ENCODE measurements at places on chromosomes 6 and 20. TPM values are rescaled to one million over a fixed set of nuclear protein-coding genes. Genes with fewer than 3 reads are reported as not detected.

The MYCT1 gene
- not detected for total RNA-seq

The ERVFRD-1 gene
- not detected for total RNA-seq

The ELOVL5 gene
- total RNA-seq: 196 TPM

The LY86 gene
- 77.3 TPM for total RNA-seq

The SPDEF gene
- total RNA-seq: not detected

The C6orf58 gene
- not detected for total RNA-seq

The SLC17A4 gene
- 0.05 TPM for total RNA-seq

The CALHM4 gene
- not detected for total RNA-seq

The TCF21 gene
- 0.08 TPM for total RNA-seq

DNA sequence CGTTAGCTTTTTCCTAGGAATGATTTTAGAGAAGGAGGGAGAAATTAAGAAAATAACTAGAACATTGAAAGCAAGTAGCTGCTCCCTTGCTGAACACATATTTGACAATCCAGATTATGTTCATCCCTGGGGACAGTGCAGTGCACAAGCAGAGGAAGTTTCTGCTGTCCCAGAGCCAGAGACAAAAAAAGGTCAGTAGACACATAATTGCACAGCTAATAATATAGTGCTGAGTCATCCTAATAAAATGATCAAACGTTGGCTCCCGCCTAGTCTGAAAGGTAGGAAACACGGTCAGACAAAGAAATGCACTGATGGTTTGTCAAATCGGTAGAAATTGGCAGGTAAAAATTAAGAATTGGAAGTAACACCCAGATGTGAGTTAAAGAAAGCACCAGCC is 21.7 kb upstream of the SSTR4 start:
- H3K36me3 ChIP-seq: no peaks in the 10 kb centered on the region
- H3K27me3 ChIP-seq: no peaks in the 10 kb centered on the region
- no peak overlapping the region for H3K27ac ChIP-seq
- no peaks in the 10 kb centered on the region for H3K4me1 ChIP-seq
- H3K4me3 ChIP-seq: no peak overlapping the region

DNA sequence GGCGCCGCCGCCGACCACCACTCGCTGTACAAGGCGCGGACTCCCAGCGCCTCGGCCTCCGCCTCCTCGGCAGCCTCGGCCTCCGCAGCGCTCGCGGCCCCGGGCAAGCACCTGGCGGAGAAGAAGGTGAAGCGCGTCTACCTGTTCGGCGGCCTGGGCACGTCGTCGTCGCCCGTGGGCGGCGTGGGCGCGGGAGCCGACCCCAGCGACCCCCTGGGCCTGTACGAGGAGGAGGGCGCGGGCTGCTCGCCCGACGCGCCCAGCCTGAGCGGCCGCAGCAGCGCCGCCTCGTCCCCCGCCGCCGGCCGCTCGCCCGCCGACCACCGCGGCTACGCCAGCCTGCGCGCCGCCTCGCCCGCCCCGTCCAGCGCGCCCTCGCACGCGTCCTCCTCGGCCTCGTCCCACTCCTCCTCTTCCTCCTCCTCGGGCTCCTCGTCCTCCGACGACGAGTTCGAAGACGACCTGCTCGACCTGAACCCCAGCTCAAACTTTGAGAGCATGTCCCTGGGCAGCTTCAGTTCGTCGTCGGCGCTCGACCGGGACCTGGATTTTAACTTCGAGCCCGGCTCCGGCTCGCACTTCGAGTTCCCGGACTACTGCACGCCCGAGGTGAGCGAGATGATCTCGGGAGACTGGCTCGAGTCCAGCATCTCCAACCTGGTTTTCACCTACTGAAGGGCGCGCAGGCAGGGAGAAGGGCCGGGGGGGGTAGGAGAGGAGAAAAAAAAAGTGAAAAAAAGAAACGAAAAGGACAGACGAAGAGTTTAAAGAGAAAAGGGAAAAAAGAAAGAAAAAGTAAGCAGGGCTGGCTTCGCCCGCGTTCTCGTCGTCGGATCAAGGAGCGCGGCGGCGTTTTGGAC is 2.0 kb downstream of the SOX4 start:
- no peaks in the 10 kb centered on the region for H3K27me3 ChIP-seq
- H3K4me3 ChIP-seq: peak overlapping the region; percentile 88
- peak overlapping the region; percentile 89 for H3K27ac ChIP-seq
- H3K36me3 ChIP-seq: no peaks in the 10 kb centered on the region
- no peak for DNase-seq

GRCh38 chr6:104686550-104687175 is 173.1 kb downstream of the HACE1 start:
- no peaks in the 10 kb centered on the region for H3K36me3 ChIP-seq
- H3K27me3 ChIP-seq: no peaks in the 10 kb centered on the region
- no peak overlapping the region for H3K27ac ChIP-seq
- no peaks in the 10 kb centered on the region for H3K4me1 ChIP-seq
- no peak for DNase-seq

GRCh38 chr20:59101961-59102360 is 59.4 kb upstream of the PRELID3B start:
- H3K4me3 ChIP-seq: no peak overlapping the region
- H3K4me1 ChIP-seq: no peaks in the 10 kb centered on the region
- peaks cover 2% of the 10 kb centered on the region for H3K27me3 ChIP-seq

DNA sequence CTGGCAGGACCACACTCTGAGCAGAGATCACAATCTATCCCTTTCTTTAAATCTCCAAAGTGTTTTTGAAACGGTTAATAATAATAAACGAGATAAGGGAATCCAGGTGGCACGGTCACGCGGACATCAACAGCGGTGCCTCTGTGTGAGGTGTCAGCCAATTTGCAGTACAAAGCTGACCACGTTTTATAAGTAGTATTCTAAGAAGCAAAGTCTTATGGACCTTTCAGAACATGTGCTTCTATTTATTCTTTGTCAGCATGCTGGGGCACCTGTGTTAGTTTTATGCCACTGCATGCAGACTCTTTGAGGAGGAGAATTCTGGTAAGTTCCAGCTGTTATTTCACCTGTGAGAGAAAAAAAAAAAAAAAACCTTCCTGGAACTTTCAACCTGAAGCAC is 39.0 kb upstream of the EXOC2 start:
- H3K4me1 ChIP-seq: no peaks in the 10 kb centered on the region
- no peak overlapping the region for H3K27ac ChIP-seq
- no peak overlapping the region for H3K4me3 ChIP-seq

DNA sequence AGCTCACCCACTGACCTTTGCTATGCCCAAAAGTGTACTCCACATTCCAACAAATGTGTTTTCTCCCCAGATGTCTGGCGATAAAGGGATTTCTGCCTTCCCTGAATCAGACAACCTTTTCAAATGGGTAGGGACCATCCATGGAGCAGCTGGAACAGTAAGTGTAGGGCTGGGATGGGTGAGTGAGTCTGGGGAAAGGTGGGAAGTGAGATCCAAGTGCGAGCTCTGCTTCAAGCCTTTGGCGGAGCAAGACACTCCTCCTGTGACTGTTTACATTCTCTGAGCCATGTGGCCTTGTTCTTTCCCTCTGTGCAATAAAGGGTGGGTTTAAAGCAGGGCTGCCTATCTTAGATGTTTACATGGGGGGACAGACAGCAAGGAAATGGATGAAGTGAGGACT is 1.9 kb downstream of the UBE2C start:
- H3K4me1 ChIP-seq: no peaks in the 10 kb centered on the region
- H3K27ac ChIP-seq: no peak overlapping the region
- peaks cover 13% of the 10 kb centered on the region for H3K36me3 ChIP-seq
- H3K27me3 ChIP-seq: no peaks in the 10 kb centered on the region
- no peak for DNase-seq

DNA sequence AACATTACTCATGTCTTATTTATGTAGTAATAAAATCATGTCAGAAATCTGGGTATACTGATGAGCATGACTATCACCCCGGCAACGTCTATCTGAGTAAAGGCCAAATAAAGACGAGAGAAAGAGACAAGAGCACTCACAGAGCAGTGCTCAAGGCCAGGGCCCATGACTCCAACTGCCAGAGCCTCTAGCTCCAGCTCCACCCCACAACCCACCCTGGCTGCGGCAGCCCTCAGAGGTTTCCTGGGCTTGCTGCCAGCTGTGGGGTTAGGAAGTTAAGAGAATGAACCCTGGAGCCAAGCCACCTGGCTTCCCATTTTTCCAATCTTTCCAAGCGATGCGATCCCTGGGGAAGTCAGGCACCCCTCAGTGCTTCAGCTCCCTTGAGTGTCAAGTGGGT is 92.0 kb upstream of the PAX1 start:
- H3K27me3 ChIP-seq: no peaks in the 10 kb centered on the region
- H3K4me1 ChIP-seq: no peaks in the 10 kb centered on the region
- no peak for DNase-seq
- no peak overlapping the region for H3K4me3 ChIP-seq
- H3K36me3 ChIP-seq: no peaks in the 10 kb centered on the region

DNA sequence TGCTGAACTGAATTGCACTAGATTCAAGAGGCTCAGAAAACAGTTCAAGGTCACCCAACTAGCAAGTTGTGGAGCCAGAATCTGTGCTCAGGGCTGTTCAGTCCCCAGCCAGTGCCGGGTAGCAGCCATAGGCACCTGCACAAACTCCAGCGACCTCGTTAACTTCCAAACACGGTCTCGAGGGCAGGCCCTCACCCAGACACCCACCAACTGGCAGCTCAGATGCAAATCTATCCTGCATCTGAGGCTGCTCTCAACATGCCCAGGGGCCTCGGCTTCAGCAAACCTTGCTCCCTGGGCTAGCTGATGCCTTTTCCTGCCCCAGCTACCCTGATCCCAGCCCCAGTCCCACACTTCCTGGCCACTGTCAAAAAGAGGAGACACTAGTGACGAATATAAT is 3.7 kb downstream of the JPH2 start:
- H3K27me3 ChIP-seq: peaks cover 4% of the 10 kb centered on the region
- H3K4me3 ChIP-seq: no peak overlapping the region
- H3K27ac ChIP-seq: no peak overlapping the region

DNA sequence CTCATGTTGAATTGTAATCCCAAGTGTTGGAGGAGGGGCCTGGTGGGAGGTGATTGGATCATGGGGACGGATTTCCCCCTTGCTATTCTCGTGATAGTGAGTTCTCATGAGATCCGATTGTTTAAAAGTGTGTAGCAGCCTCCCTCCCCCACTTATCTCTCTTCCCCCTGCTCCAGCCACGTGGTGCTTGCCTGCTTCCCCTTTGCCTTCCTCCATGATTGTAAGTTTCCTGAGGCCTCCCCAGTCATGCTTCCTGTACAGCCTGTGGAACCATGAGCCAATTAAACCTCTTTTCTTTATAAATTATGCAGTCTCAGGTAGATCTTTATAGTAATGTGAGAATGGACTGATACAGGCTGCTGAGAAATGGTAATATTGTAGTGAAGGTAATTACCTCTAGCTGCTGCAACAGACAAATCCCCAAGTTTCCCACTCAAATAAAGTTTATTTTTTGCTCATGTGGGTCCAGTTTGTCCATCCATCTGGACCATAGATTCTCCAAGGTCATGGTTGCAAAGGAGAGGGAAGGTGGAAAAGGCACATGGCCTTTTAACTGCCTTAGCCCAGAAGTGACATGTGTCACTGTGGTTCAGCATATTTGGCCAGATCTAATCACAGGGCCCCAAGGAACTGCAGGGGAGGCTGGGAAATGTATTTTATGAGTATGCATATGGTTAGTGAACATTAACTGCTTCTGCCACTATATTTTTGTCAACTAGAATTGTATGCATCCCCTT is 89.2 kb downstream of the TRMT11 start:
- no peak overlapping the region for H3K27ac ChIP-seq
- no peaks in the 10 kb centered on the region for H3K27me3 ChIP-seq
- no peaks in the 10 kb centered on the region for H3K36me3 ChIP-seq
- no peak overlapping the region for H3K4me3 ChIP-seq
- no peak for DNase-seq

GRCh38 chr6:158387578-158387977 is 75.3 kb downstream of the TULP4 start:
- H3K27me3 ChIP-seq: no peaks in the 10 kb centered on the region
- H3K4me3 ChIP-seq: no peak overlapping the region
- H3K36me3 ChIP-seq: no peaks in the 10 kb centered on the region
- H3K4me1 ChIP-seq: no peaks in the 10 kb centered on the region

- H3K4me1 ChIP-seq: peaks cover 10% of the 10 kb centered on the region
- H3K27me3 ChIP-seq: no peaks in the 10 kb centered on the region
- H3K27ac ChIP-seq: no peak overlapping the region
- no peak overlapping the region for H3K4me3 ChIP-seq
- H3K36me3 ChIP-seq: peaks cover 11% of the 10 kb centered on the region
These were observed 3.2 kb downstream of the MRGBP start for GRCh38 chr20:62799459-62799858.

GRCh38 chr20:58839474-58839874 is 11.2 kb downstream of the GNAS-AS1 start:
- no peaks in the 10 kb centered on the region for H3K36me3 ChIP-seq
- H3K27ac ChIP-seq: no peak overlapping the region
- no peak overlapping the region for H3K4me3 ChIP-seq
- H3K27me3 ChIP-seq: peaks cover 2% of the 10 kb centered on the region
- no peak for DNase-seq

DNA sequence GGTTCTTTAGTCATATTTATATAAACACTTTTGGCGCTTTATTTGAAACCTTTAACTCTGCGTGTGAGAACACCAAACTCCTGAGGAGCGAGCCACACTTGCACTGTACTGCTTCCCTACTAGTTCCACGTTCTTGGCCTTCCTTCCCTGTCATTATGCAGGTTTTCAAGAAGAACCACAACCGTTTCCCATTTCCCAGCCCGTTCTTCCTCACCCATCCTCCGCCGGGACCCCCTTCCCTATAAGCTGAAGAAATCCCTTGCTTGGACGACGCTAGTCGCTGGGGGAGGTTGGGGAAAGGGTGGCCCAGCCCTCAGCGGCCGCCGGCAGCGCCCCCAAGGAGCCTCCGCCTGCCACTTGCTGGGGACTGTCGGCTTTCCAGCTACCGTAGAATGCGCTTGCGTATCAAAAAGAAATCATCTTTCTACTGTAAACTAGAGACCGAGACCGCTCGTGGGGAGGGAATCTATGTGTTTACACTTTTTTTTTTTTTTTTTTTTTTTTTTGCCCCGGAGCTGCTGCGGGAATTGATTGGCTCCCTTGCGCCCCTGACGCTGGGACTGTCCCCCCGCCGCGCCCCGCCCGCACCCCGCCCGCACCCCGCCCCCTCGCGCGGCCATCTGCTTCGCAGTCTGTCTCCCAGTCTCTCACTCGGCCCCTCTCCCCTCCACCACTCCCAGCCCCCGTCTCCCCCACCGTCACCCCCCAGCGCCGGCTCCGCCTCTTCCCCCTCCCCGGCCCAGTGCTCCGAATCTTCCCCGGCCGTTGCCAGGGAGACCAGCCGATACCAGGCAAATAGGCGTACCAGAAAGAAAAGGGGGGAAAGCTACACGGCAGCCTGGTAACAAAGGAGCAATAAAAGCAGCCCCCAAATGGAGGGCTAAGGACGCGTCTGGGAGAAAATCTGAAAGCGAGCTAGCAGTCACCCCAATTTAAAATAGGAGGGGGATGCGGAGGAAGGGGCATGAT is 2.3 kb upstream of the MARCKS start:
- H3K4me3 ChIP-seq: peak overlapping the region; percentile 89
- peak overlapping the region; percentile 94 for H3K27ac ChIP-seq
- peaks cover 5% of the 10 kb centered on the region for H3K4me1 ChIP-seq
- H3K36me3 ChIP-seq: no peaks in the 10 kb centered on the region

- H3K4me3 ChIP-seq: no peak overlapping the region
- no peak for DNase-seq
- no peaks in the 10 kb centered on the region for H3K4me1 ChIP-seq
- H3K36me3 ChIP-seq: no peaks in the 10 kb centered on the region
- no peak overlapping the region for H3K27ac ChIP-seq
These were observed 70.1 kb downstream of the ISM1 start for GRCh38 chr20:13291157-13291556.

- no peak overlapping the region for H3K4me3 ChIP-seq
- no peak overlapping the region for H3K27ac ChIP-seq
- H3K27me3 ChIP-seq: no peaks in the 10 kb centered on the region
- H3K4me1 ChIP-seq: no peaks in the 10 kb centered on the region
- DNase-seq: no peak
These were observed 156.1 kb downstream of the ZFP64 start for GRCh38 chr20:52035498-52035897.

- no peak overlapping the region for H3K27ac ChIP-seq
- H3K4me1 ChIP-seq: no peaks in the 10 kb centered on the region
- H3K36me3 ChIP-seq: no peaks in the 10 kb centered on the region
- no peak for DNase-seq
- H3K4me3 ChIP-seq: no peak overlapping the region
- peaks cover 2% of the 10 kb centered on the region for H3K27me3 ChIP-seq
These were observed 14.1 kb downstream of the REM1 start for GRCh38 chr20:31489152-31489551.
